ENCODE measurements at places on chromosomes 12 and 14. TPM values are rescaled to one million over a fixed set of nuclear protein-coding genes. Genes with fewer than 3 reads are reported as not detected.

The LRRC10 gene
- not detected for polyA plus RNA-seq

DNA sequence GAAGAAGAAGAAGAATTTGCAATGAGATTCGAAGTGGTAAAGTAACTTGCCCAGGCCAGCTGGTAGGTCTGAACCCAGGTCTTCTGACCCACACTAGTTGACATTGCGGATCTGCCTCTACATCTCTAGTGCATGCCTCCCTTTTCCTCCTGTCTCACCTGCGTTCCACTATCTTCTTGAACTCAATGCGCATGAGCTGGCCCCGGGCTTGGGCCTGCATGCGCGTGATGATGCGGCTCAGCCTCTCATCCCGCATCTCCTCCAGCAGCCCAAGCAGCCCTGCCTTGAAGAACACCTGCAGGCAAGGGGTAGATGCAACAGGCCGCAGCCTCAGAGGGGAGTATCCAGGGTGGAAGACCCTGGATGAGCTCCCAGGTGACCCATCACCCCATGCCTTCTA lies 11.9 kb downstream of the MYH6 start:
- H3K27me3 ChIP-seq, result no peaks in the 10 kb centered on the region
- no peak for DNase-seq
- no peaks in the 10 kb centered on the region for H3K36me3 ChIP-seq
- H3K27ac ChIP-seq, result no peak overlapping the region
- no peaks in the 10 kb centered on the region for H3K4me1 ChIP-seq
- H3K4me3 ChIP-seq, result no peak overlapping the region

- no peaks in the 10 kb centered on the region for H3K4me1 ChIP-seq
- no peaks in the 10 kb centered on the region for H3K36me3 ChIP-seq
- peaks cover 8% of the 10 kb centered on the region for H3K27me3 ChIP-seq
- no peak overlapping the region for H3K4me3 ChIP-seq
- DNase-seq, result no peak
These were observed 59.9 kb downstream of the GPR65 start for GRCh38 chr14:88064841-88065240.

- no peak for DNase-seq
- H3K36me3 ChIP-seq, result no peaks in the 10 kb centered on the region
- H3K27me3 ChIP-seq, result no peaks in the 10 kb centered on the region
These were observed 39.9 kb upstream of the G2E3 start for GRCh38 chr14:30518867-30519560.

- peak; percentile 90 for DNase-seq
- no peak overlapping the region for H3K4me3 ChIP-seq
- H3K27ac ChIP-seq, result peak overlapping the region; percentile 52
- H3K4me1 ChIP-seq, result peaks cover 17% of the 10 kb centered on the region
- no peaks in the 10 kb centered on the region for H3K27me3 ChIP-seq
These were observed 34.2 kb downstream of the DAO start for GRCh38 chr12:108914121-108914531.

DNA sequence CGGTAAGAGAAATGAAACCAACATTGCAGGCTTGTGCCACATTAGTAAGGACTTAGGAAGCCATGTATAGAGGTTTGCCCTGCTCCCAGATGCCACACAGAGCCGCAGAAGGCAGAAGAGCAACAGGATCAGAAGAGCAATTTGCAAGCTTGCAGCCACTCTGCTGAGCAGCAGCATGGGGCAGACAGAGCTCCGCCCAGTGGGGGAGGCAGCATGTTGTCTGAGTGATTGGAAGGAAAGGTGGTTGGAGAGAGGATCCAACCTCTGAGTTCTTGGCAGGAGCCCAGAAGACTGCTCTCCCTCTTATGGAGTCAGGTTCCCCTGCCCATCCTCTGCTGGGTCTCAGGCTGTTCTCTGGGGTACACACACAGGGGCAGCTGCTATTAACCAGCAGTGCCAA lies 2.3 kb upstream of the KRT6A start:
- no peak for DNase-seq
- no peaks in the 10 kb centered on the region for H3K36me3 ChIP-seq
- no peaks in the 10 kb centered on the region for H3K27me3 ChIP-seq
- no peak overlapping the region for H3K4me3 ChIP-seq

DNA sequence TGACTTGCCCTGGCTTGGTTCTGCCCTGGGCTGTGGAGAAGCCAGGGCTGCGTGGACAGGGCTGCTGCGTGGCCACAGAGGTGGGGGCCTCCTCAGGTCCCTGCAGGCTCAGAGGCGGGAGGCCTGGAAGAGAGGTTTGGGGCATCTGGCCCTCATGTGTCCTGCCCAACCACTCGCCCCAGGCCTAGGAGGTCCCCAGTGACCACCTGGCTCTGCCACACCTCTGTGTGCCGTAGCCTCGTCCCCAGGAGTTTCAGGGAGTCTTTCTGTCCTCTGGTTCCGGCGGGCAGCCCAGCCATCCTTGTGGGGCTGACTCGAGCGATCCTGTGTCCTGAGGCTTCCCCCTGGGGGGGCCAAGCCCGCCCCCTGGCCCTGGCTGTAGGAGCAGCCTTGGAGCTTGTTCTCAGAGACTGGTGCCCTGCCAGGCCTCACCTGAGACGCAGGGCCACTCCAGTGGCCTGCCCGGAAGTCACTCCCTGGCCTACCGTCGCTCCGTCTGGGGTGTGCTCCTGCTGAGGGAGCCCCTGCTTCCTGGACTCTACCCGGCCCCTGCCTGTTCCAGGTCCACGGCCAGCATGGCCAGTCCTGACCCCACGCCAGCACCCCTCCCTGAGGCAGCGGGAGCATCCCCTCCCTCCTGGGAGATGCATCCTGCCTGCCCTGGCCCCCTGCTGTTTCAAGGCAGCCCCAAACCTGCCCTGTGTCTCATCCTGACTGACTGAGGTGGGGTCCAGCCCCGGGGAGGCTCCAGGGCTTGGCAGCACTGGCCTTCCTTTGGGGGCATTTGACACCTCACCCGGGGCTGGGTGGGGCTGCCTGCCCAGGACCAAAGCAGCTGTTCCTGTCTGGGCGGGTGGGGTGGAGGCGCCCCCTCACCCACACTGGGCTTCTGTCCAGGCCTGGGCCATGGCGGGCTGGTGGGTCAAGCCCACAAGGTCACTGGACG lies 13.9 kb downstream of the ASPG start:
- no peaks in the 10 kb centered on the region for H3K4me1 ChIP-seq
- no peak overlapping the region for H3K4me3 ChIP-seq
- H3K27me3 ChIP-seq, result no peaks in the 10 kb centered on the region
- H3K27ac ChIP-seq, result no peak overlapping the region
- H3K36me3 ChIP-seq, result no peaks in the 10 kb centered on the region

DNA sequence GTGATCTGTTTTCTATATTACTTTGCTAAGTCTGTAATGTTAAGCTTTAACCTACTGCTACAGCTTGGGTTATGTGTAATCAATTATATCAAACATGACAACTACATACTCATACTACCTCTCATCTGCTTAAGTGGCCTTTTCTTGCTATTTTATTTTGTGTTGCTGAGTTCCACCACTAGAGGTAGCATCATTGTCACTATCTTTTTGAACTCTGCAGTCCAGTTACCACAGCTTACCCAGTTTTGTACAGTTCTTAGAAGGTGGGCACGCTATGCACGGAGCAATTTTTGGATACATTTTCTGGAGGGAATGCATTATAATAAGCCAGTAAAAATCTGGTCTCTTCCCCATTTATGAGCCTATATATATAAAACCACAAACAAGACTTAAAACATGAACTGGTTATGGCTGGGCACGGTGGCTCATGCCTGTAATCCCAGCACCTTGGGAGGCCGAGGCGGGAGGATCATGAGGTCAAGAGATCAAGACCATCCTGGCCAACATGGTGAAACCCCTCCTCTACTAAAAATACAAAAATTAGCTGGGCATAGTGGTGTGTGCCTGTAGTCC lies 48.5 kb downstream of the SAV1 start:
- H3K27ac ChIP-seq, result no peak overlapping the region
- no peaks in the 10 kb centered on the region for H3K27me3 ChIP-seq
- H3K36me3 ChIP-seq, result no peaks in the 10 kb centered on the region
- no peak for DNase-seq
- no peaks in the 10 kb centered on the region for H3K4me1 ChIP-seq

- no peak overlapping the region for H3K27ac ChIP-seq
- DNase-seq, result peak; percentile 58
- H3K27me3 ChIP-seq, result no peaks in the 10 kb centered on the region
These were observed 6.2 kb upstream of the OAS1 start for GRCh38 chr12:112900298-112901145.

DNA sequence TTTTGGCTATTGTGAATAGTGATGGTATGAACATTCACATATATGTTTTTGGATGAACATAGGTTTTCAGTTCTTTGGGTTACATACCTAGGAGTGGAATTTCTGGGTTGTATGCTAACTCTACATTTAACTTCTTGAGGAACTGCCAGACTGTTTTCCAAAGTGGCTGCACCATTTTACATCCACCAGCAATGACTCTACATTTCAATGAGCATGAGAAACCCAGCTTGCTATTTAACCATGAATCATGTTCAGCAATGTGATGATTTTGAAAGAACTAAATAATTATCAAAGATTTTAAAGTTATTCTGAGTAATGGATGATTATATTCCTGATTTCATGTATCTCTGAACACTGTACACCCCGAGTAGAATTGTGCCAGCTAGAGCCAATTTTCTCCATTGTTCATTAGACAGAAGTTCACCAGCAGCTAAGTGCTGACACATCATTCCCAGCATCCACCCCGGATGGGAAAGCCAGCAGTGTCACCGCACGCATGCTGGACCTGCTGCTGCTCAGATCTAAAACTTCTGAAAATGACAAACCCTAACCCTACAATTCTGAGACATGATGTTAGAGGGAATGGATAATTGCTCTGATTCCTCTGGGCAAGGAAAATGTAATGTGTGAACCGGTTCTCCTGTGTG lies 13.3 kb upstream of the ANAPC5 start:
- H3K27ac ChIP-seq, result no peak overlapping the region
- peaks cover 10% of the 10 kb centered on the region for H3K4me1 ChIP-seq
- H3K27me3 ChIP-seq, result no peaks in the 10 kb centered on the region
- H3K4me3 ChIP-seq, result no peak overlapping the region
- H3K36me3 ChIP-seq, result no peaks in the 10 kb centered on the region
- DNase-seq, result no peak

The CCDC63 gene
- not detected for polyA plus RNA-seq

The BMAL2 gene
- polyA plus RNA-seq, result 0.55 TPM

The BCAT1 gene
- polyA plus RNA-seq, result 16.9 TPM

The UBE3B gene
- 14.4 TPM for polyA plus RNA-seq

The AREL1 gene
- 18.5 TPM for polyA plus RNA-seq

The FAM186B gene
- not detected for polyA plus RNA-seq

The ACRBP gene
- polyA plus RNA-seq, result 10.2 TPM

The CLEC6A gene
- polyA plus RNA-seq, result 6.3 TPM

DNA sequence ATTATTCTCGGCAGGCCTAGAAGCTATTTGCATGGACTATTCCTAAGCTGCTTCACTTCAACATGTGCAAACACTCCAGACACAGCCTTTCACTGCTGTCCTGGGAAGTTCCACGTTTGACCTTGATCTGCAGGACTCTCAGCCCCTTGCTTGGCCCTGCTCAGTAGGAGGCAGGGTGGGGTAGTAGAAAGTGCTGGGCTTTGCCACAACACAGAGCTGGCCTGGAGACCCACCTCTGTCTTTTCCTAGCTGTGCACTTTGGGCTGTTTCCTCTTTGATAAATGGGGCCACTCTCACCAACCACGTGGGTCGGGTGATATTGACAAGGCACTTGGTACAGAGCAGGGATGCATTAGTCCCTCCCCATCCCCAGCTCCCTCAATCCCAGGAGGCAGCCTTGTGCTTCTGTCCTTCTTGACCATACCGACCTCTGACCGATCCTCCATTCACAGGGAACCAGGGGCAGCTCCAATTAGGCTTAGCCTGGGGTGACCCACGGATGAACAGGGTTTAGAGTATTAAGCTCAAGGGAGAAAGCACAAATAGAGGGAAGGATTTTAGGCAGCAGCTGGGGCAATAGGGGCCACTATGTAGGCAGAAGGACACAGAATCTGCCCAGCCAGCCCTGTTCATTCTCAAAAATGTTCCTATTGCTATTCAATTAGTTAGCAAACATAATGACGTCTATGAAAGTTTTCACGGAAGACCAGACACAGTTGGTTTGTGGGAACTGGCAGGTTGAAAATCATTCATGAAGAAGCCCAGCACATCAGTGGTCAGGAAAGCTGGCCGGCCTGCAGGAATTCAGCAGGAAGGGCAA lies 63.3 kb downstream of the SYNE3 start:
- DNase-seq, result no peak
- no peaks in the 10 kb centered on the region for H3K27me3 ChIP-seq
- H3K4me1 ChIP-seq, result no peaks in the 10 kb centered on the region
- no peak overlapping the region for H3K27ac ChIP-seq
- H3K4me3 ChIP-seq, result no peak overlapping the region

GRCh38 chr14:103675957-103676356 lies 39.3 kb downstream of the XRCC3 start:
- no peak overlapping the region for H3K27ac ChIP-seq
- H3K4me1 ChIP-seq, result no peaks in the 10 kb centered on the region
- no peak overlapping the region for H3K4me3 ChIP-seq
- peaks cover 93% of the 10 kb centered on the region for H3K36me3 ChIP-seq

DNA sequence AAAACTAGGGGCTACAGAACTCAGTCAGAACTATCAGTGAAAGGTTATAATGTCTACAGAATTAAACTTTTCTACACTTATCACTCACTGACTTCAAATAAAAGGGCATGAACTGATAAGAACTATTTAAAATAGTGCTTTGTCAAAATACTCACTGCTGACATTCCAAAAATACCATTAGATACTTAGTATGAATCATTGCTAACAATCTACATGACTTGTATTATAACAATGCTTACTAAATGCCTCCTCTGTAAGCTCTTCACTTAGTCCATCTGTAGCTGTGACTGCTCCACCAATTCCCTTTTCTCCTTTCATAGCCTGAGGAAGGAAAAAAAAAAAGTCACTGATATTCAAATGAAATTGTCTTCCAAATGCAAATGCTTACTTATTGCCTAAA lies 17.0 kb downstream of the NFYB start:
- no peak for DNase-seq
- H3K27ac ChIP-seq, result no peak overlapping the region
- no peaks in the 10 kb centered on the region for H3K4me1 ChIP-seq
- no peaks in the 10 kb centered on the region for H3K27me3 ChIP-seq
- no peak overlapping the region for H3K4me3 ChIP-seq

- no peak overlapping the region for H3K4me3 ChIP-seq
- no peaks in the 10 kb centered on the region for H3K4me1 ChIP-seq
- H3K27me3 ChIP-seq, result no peaks in the 10 kb centered on the region
- peak; percentile 16 for DNase-seq
- no peak overlapping the region for H3K27ac ChIP-seq
These were observed 176.7 kb upstream of the SEL1L start for GRCh38 chr14:81710232-81710845.

The PKP2 gene
- polyA plus RNA-seq, result 0.45 TPM

The PPP4R4 gene
- 0.17 TPM for polyA plus RNA-seq

DNA sequence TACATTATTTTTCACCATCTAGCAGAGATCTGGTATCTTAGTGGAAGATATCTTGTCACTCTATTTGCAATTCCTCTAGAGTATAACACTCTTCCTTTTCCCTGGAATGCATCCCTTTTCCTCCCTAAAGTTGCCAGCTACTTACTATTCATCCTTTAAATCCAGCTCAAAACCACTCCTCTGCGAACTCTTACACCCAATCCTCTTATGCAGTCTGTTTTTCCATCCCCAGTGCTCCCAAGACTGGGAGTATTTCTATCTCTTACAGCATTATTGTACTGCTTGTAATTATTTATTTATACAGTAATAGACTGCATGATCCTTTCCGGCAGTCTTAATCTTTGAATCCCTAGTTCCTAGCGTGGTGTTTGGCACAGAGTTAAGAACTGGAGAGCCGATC lies 2.9 kb upstream of the SRGAP1 start:
- DNase-seq, result no peak
- H3K4me1 ChIP-seq, result peaks cover 17% of the 10 kb centered on the region
- H3K36me3 ChIP-seq, result no peaks in the 10 kb centered on the region
- H3K27me3 ChIP-seq, result peaks cover 8% of the 10 kb centered on the region

The RNASE1 gene
- 191 TPM for polyA plus RNA-seq

Data from CD14-positive monocyte (primary cell).